NCI-H510A treated with DMSO at 0.1 percent for 48 hours (cell line): ENCODE measurements at places on chromosomes 2 and 18.

DNA sequence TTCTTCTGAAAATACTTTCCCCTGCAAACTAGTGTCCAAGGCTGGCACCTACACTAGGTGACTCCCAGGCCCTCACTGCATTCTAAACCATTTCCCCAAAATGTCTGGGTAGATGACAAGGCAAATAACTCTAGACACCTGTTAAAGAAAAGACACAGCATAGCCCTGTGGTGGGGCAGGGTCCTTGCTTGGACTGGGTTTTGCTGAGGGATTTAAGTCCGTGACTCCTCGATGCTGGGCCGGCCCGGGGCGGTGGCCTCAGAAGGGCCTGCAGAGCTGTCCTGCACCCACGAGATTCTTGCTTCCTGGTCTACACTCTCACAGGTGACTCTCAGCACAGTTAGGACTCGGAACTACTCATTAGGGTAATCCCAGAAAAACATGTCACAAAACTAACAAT, 55.2 kb downstream of the MBP start:
- DNase-seq, result no peak

- DNase-seq, result no peak
Measured at GRCh38 chr2:30584116-30584515, 137.1 kb downstream of the LCLAT1 start.

GRCh38 chr2:198146346-198146940, 342.1 kb downstream of the PLCL1 start:
- no peak for DNase-seq

DNA sequence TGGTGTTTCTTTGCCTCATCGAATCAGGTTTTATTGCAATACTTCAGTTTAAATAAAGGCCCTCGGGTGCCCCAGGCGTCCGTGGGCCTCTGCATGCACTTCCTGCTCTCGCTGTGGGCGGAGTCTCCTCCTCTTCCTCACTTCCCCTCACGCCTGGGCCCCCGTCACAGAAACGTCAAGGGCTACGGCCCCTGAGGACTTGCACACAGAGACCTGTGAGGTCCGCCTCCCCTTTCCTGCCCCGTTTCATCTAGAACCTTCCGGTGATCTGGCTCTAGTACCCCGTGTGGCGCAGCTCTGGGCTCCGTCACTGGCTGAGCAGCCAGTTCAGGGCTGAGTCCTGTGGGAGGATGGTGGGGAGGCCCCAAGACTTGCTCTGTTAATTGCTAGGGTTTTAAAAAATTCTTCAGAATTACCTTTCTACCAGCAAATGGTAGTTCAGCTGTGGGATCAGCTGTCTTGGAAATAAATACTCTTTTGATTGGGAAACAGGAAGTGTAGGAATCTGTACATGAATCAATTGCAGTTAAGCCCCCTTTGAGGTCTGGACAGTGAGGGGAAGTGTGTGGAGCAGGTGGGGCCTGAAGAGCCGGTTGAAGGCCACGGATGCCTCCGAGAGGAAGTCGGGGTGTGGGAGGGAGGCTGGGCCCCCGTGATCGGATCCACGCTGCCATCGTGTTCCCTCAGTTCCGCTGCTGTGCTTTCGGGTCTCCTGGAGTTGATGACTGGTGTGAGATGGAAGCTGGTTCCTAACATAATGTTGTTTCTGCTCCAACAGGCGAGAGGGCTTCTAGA, 10.2 kb downstream of the NFATC1 start:
- no peak for DNase-seq

DNA sequence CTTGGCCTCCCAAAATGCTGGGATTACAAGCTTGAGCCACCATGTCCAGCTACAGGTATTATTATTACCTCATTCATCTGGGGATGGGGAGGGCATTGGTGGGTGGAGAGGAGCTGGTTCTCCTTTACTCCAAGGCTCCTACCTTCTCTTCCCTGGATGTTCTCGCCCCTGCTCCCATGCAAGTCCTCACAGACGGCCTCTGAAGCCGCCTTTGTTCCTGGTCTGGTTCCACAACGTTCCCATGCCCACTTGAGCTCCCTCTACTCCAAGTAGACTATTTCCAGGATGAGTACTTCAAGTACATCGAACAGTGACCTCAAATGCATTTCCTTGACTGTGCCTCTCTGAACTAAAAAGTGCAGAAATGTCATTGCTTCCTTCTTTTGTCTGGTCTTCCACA, 3.2 kb upstream of the SLC20A1 start:
- DNase-seq, result no peak
